Erythroblast (primary cell): ENCODE measurements at places on chromosomes 3 and 15.

GRCh38 chr3:167057581-167057980 is 322.5 kb downstream of the ZBBX start:
- no peak for DNase-seq

DNA sequence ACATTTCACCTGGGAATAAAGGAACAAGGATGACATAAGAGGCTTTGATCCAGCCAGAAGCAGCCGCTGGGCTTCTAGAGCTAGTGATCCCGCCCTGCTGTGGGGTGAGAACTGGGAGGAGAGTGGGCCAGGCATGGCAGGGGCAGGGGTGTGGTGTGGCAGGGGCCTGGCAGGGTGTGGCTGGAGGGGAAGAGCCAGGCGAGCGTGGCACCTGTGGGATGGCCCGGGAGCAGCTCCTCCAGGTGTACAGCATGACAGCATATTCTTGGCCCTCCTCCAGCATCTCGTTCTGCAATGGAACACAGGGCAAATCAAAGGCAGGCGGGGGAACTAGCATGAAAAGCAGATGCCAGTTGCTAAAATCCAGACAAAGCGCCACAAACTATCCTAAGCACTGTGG is 35.5 kb downstream of the CYFIP1 start:
- DNase-seq = no peak

- DNase-seq = no peak
These were observed 49.9 kb downstream of the CNTN3 start for GRCh38 chr3:74564560-74564959.

GRCh38 chr3:89787979-89788378 is 680.6 kb downstream of the EPHA3 start:
- no peak for DNase-seq

DNA sequence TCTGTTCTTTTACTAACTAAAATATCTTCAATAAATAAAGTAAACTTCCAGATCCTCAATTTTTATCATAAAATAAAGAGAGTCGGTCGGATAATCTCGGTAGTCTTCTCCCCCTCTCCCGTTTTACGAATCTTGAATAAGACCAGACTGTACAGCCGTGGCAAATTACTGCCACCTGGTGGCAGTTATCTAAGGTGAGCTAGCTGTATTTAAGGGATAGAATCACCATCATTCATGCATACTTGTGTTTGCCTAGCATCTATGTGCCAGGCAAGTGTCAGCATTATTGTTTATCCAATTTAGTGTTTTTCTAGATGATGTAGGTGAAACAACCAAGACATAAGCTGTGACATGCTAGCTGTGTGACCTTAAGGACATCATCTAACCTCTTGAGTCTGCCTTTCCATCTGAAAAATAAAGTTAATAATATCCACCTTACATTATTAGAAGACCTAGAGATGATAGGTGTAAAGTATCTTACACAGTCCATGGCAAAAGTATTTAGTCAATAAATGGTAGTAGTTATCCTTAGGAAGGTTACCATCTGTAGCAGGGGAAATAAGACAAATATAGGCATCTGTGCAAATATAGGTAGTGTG is 21.3 kb downstream of the DUT start:
- peak; percentile 76 for DNase-seq

- no peak for DNase-seq
These were observed 60.9 kb upstream of the MAGI1 start for GRCh38 chr3:66099541-66100065.

DNA sequence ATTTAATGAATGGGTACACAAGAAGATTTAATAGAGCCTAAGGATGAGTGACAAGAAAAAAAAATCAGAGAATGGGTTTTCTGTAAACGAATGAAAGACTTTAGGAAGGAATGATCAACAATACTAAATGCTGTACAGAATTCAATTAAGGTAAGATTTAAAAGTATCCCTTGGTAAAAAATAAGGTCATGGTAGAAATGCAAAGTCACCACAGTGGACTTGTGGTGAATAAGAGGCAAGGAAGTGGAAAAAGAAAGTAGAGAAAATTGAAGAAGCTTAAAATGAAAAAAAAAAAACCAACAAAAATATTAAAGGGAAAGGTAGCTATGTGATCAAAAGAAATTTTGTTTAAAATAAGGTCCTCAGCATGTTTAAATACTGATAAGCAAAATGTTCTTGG is 82.4 kb downstream of the PLSCR2 start:
- DNase-seq = no peak

GRCh38 chr3:197482001-197482400 is 73.8 kb downstream of the BDH1 start:
- DNase-seq = no peak

DNA sequence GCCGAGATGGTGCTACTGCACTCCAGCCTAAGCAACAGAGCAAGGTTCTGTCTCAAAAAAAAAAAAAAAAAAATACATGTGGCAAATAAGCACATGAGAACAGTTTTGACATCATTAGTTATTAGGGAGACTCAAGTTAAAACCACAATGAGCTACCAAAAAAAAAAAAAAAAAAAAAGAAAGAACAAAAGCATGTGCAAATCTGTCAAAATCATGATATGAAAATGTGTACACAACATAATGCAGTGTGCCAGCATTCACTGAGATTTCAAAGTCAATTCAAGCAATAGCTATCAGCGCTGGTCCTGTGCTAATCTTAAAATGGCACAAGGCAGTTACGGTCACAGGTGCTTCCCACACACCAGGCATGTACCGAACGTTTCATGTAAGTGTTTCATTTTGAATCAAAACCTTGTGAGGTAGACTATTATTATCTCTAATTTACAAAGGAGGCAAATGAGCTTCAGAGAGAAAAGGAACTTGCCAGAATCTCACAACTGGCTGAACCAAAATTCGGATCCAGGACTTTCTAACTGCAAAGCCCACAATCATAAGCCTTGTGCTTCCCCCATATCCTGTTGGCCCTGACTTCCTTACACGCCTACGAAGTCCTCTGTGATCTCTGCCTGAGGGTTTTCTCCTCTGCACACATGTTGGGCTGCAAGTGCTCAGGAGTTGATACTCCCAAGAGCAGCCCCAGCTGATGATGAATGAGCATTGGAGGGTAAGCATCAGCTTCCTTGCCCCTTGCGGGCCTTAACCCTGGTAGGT is 200.1 kb upstream of the PROK2 start:
- no peak for DNase-seq

DNA sequence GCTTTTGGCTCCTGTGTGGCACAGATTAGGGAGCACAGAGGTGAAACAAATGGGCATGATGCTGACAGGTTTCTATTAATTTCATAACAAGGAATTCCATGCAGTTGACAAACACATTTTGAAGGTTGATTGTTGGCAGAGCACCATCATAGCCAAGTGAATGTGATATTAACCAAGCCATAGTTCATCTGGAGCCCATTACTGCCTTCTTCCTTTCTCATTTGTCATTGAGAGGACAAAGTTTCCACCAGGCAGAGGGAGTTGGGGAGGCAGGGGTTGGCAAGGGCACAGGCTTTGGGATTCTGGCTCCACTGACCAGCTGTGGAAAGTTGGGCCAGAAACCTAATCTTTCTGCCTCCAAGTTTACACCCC is 325.2 kb downstream of the MFSD1 start:
- DNase-seq = no peak

- no peak for DNase-seq
These were observed 4.0 kb upstream of the CHRNB4 start for GRCh38 chr15:78645009-78645408.

DNA sequence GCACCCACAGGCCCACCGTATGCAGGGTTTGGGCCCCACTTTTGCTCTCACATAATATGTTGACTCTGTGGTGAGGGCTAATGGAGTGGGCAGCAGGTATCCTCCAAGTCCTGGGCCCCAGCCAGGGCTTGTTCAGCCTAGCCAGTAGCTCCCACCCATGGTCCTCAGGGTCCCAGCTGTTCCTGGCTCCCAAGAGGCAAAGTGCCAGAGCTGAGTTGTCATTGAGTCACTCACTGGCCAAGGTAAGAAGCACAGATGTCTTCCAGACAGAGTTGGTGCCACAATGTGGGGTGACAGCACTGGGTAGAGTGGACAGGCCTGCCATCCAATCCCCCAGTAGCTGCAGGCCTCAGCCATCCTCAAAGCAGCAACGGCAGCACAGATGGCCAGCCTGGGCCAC is 4.3 kb downstream of the SHF start:
- DNase-seq = no peak

DNA sequence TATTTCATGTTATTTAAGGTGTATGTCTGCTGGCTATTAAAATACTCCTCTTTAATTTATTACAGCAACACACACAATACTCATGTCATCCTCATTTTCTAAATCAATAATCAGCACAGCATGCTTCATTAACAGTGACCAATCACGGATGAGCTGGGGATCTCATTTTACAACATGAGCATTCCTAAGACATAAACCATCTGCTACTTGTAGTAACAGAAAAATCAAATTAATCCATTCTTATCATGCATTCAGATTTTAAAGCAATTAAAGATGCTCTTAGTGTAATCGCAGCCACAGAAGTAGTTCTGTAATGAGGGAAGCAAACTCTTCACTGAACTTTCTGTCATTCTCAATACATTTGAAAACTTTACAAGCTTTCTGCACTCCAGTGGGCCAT is 191.1 kb downstream of the TBC1D5 start:
- no peak for DNase-seq

DNA sequence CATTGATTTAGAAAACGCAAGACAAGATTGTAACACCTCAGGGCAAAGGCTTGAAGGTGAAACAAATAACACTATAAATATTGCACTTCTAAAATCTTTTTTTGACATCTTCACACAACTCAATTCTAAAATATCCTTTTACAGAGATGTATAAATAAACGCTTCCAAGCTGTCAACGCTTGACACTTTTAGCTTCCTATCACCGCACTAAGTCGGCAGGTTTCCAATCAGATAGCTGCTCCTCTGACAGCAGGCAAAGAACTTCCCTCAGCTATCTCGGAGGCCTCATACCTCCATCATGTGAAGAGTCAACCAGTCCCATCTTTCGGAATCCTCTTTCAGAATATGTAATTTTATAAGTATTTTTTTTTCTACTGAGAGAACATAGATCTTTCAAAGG is 71.0 kb downstream of the PCOLCE2 start:
- no peak for DNase-seq

DNA sequence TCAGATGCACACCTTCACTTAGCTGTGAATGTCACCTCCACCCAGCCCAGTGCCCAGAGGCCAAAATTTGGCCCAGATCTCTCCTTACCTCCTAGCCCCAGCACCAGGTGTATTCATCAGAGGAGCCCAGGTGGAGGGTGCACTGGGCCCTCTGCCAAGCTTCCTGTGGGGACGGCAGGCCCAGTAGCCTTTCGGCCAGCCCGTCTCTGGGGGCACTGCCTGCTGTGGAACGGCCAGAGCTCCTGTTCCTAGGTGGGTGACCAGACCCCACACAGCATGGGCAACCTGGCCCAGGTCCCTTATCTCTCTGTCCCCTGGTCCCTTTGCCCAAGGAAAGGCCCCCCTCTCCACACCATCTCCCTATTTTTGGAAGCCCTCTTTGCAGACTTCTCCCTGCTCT is 67.8 kb downstream of the AAGAB start:
- no peak for DNase-seq

GRCh38 chr3:146189519-146190173 is 28.7 kb upstream of the PLOD2 start:
- DNase-seq = peak; percentile 64

DNA sequence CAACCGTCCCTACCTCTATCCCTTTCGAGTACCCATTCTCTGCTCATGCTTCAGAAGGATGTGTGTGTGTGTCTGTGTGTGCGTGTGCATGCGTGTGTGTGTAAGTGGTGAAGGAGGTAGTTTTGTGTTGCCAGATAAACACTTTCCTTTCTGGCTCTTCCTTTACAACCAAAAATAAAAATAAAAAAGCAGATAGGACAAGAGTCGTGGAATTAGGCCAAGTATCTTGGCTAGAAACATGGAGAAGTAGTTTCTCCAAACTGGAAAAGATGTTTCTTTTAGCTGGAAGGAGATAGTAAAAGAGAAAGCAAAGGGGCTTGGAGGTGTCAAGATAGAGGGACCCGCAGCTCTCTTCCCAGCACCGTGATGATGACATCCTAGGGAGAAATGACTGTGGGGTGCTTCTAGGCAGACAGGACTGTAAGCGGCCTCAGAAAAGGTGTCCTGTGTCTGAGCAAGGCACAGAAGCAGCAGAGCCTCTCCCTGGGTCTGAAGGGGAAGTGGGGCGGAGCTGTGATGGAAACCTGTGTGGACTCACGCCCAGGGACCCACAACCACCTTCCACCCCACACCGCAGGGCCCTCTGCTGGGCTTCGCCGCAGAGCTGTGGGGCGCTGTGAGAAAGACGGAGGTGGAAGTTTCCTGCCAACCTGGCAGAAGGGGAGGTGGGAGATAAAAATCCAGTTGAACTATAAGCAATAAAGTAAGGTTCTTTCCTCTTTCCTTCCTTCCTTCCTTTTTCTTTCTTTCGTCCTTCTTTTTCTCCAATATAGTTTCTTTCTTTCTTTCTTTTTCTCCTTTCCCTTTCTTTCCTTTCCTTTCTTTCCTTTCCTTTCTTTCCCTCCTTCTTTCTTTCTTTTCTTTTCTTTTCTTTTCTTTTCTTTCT is 35.3 kb downstream of the MUC20 start:
- no peak for DNase-seq

GRCh38 chr3:190124067-190124466 is 3.4 kb upstream of the P3H2 start:
- no peak for DNase-seq

- DNase-seq = no peak
These were observed 539.1 kb downstream of the SI start for GRCh38 chr3:164539215-164539614.

DNA sequence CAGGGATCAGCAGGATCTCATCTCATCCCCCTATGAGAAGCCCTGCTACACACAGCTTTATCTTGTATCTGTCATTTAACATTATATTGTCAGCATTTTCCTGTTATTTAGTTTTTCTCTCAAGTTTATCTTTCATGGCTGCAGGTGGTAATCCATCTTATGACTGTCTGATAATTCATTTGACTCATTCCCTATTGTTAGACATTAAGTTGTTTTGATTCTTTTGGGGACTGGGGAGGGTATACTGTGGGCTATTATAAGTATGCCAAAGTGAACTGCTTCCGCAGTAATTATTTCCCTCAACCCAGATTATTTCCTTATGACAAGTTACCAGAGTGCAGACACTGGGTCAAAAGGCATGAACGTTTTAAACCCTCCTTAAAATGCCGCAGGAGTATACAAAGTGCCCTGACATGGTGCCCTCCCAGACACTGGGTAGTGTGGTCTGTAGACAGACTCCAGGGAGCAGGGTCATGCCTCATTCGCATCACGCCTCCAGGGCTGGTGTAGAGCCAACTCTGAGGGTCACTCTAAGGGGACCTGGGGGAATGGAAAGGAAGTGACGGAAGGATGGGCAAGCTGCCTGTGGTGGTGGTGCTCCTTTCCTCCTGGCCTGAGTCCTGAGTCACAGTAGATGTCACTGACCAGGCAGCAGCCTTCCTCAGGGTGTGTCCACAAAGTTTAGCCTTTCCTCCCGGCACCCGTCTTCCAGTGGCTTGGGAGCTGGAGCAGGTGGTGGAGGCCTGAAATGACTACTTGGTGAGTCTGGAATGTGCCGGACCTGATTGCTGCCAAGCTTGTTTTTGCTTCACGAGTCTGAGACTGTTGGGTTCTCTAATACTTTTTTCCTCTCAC is 11.6 kb downstream of the GPR160 start:
- no peak for DNase-seq
